ENCODE measurements at places on chromosomes 11 and 22. TPM values are rescaled to one million over a fixed set of nuclear protein-coding genes. Genes with fewer than 3 reads are reported as not detected.

GRCh38 chr11:132814410-132814809 is 717.9 kb downstream of the OPCML start:
- no peak for DNase-seq

GRCh38 chr11:2428322-2428795 is 16.0 kb downstream of the TRPM5 start:
- peak; percentile 82 for DNase-seq

DNA sequence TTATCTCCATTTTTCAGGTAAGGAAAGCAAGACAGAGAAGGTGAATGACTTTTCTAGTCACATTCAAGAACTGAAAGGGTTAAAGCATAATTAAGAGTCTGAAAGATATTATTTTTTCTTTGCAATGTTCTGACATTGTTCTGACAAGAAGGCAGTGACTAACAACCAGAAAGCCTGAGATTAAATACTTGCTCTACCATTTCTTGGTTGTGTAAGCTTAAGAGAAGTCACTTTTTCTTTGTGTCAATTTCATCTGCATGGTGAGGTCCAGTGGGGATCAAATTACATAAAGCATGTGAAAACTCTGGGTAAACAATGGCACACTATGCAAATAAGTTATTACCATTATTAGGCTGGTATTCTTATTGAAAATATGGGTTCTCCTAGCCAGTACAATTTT is 73.7 kb downstream of the PHF21A start:
- DNase-seq, result no peak

GRCh38 chr11:33701302-33702230 is 940 bp upstream of the C11orf91 start:
- no peak for DNase-seq

- DNase-seq, result no peak
Observed at GRCh38 chr22:38955926-38956325, 1.5 kb upstream of the APOBEC3A start.

- DNase-seq, result no peak
Observed at GRCh38 chr22:40889116-40889515, 27.2 kb upstream of the DNAJB7 start.

DNA sequence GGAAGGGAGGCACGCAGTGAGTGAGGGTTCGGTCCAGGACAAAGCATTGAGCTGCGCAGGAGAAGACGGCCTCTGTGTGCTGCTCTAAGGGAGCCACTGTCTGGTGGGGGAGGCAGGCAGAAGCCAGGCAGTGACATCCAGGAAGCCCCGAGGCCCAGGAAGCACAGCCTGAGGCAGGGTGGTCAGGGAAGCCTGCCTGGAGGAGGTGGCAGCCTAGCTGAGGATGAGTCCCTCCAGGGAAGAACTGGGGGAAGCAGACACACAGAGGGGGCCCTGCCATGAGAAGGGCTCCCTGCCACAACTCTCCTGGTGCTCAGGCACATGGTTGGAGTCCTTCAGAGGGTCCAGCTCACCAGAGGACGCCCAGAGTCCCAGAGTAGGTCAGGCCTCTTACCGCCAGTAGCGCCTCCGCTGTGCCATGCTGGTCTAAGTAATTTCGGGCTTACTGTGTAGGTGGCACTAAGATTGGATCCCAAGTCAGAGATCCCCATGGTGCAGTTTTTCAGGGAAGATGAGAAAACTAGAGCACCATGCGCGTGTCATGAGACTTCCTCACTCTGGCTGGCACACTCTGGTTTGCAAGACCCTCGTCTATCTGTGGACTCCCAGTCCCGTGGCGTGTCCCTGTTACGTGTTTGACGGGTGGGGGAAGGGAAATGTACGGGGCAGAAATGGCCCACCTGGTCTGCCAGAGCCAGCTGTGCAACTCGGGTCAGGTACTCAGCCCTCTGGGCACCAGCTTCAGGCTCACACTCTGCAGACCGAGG is 887.2 kb downstream of the BRD1 start:
- DNase-seq, result no peak

DNA sequence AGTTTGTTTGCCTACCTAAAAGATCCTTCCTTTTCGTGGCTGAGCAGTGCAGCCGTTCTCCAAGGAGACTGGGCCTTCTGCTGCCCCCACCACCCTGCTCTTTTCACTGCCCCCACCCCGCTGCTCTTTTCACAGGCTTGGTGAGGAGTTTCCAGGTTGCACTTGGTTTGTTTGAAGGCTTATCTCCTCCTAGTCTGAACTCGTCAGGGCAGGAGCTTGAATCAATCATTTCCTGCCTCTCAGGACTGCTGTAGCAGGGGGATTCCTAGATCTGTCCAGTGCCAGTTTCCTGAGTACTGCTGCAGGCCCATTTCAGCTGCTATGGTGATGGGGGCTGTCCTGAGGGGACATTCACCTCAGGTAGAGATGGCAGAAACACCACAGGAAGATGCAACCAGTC is 10.0 kb downstream of the MED15 start:
- no peak for DNase-seq

GRCh38 chr11:75563978-75564552 is 2.0 kb downstream of the SERPINH1 start:
- DNase-seq, result no peak

DNA sequence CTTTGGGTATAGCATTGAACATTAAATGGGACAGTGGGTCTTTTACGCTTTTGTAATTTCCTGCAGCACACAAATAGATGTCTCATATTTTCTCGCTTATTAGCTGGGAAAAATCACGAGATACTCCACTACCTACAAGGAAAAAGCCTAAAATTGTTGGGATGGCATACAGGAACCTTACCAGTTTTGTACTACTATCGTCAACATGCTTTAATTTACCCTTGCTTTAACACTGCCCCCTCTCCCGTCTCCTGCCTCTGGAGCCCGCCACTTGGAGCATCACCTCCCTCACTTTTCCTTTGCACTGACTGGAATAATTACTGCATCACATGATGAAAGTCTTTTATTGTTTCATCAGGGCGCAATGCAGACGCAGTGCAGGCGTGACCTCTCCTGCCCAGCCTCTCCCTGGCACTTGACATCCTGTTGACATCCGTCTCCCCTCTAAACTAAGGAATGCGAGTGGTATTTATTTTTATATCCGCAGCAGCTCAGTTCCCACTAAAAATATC is 1.0 kb upstream of the FNBP4 start:
- DNase-seq, result peak; percentile 45

DNA sequence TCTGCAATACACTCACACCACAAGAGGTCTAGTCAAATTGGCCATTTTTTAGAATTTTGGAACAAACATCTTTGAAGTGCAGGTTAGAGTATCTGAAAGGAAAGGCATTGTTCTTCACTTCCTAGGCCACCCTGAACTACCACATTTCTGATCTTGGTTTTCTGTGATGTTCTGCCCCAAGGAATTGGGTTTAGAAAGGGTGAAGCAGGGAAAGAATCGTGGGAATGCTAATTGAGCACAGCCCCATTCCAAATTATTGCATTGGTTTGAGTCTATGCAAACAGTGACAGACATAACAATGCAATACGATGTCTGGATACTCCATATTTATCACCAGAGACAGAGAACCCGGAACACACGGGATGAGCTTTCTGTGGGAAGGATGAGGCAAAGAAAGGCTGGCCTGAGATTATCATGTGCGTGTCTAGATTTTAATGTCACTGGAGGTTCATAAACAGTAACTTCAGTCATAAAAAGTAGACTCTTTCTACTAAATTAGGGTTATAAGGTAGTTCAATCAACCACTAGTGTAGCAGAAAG is 195.3 kb upstream of the BLID start:
- no peak for DNase-seq

DNA sequence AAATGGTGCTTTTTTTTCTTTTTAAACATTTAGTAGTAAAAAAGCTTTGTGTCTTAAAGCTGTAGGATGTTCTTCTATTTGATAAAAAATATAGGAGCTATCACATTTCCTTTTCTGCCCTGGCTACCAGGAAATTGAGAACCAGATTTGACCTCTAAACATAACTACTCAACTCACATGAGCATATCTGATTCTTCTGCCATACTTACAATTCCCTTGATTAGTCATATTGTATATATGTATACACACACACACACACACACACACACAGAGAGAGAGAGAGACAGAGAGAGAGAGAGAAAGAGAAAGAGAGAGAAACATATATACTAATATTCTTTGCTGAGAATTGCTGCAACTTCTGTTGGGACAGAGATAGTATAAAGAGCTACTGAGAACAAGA is 23.0 kb upstream of the GDPD4 start:
- DNase-seq, result no peak

- no peak for DNase-seq
Observed at GRCh38 chr11:87861030-87861429, 314.2 kb downstream of the RAB38 start.

DNA sequence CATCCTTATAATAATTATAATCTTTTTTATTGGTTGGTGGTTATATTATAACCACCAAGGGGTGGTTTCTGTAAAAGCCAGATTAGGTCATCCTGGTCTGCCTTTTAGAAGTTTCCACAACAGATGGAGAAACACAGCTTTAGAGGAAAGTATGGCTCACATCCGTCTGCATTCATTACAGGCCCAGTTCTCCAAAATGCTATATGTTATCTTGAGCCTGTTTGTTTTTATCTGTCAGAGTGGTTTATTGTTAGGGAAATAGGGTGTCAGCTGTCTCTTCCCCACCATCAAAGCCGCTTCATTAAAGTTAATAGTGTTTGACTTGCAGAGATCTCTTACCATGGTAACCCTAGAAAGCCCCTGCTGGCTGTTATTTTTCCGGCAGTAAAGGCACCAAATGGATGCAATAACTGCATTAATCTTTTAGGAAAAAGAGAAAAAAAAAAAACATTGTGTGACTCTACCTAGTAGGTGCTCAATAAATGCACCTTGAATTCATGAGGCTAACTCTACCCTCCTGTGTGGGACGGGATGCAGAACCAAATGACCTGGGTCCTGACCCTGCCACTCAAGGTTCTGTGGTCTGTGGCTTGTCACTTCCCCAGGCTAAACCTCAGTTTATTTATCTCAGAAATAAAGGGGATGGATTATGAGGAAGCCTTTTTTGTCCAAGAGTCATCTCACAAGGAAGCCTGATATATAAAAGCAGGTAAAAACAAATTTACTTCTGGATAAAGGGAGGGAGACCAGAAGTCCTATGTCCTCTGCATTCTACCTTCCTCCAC is 118.3 kb downstream of the WT1 start:
- DNase-seq, result no peak

DNA sequence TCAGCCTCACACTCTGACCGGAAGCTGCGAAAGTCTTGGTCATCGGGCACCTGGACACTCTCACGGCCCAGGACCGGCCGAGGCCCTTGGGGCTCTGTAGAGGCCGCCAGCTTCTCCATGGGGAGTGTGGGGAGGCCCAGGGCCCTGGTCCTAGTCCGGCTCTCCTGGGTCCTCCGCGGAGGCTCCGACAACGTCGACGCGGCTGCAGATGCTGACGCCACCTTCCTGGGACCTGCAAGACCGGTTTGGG is 12.9 kb downstream of the STARD10 start:
- no peak for DNase-seq

DNA sequence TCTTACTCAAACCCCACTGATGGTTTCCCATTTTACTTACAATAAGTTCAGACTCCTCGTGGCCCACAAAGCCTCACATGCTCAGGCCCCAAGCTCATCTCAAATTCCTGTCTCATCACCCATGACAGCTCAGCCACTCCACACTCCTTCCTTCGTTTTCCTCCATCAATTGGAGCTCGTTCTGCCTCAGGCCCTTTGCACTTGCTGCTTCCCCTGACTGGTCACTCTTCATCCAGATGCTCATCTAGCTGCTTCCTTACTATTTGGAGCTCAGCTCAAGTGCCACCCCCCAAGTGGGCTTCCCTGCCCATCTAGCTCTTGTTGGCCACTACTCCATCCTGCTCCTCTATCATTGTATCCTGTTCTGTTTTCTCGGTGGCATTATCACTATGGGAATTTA is 46.8 kb upstream of the LRRC32 start:
- DNase-seq, result no peak

DNA sequence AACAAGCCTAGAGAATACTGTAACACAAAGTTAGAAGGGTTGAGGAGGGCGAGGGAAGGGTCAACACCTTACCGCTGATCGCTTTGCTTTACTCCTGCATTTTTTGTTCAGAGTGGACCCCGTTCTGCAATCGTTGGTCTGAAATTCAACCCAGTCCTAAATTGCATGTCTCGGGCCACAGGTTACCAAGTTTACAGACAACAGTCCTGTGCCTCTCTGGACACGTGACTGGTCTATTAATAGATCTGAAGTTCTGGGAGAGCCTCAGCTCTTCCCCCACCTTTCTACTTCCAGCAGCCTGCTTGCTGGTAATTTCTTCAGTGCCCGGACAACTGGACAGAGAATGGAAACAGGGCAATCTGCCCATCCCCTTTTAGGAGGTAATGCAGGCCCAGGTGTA is 74.2 kb downstream of the STIM1 start:
- no peak for DNase-seq

GRCh38 chr22:19419464-19420178 is 11.9 kb downstream of the HIRA start:
- DNase-seq, result peak; percentile 69

DNA sequence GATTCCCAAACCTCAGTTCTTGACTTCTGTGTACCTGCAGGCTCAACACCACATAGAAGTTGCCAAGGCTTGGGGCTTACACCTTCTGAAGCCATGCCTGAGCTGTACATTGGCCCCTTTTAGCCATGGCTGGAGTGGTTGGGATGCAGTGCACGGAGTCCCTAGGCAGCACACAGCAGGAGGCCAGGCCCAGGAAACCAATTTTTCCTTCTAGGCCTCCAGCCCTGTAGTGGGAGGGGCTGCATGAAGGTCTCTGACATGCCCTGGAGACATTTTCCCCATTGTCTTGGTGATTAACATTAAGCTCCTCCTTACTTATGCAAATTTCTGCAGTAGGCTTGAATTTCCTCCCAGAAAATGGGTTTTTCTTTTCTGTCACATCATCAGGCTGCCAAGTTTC is 94.6 kb downstream of the DEPDC5 start:
- DNase-seq, result no peak

DNA sequence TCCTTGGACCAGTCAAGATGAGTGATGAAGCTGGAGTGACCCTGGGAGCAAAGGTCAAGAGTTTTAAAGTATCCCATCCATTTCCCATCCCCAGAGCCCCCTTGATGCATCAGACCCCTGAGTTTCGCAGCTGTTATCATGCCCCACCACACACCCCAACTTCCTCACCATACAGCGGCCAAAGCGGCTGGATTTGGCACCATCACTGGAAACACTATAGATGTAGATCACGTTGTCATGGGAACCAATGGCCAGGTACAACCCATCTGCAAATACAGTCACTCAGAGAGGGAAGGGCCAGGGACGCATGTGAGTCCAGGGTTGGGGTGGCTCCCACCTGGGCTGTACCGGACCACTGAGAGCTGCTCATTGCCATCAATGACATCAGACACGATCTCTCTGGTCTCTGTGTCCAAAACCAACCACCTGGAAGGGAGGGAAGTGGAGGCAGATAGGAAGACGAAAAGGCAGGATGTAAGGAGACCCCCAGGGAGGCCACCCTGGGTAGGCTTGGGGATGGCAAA is 2.2 kb upstream of the MTA2 start:
- no peak for DNase-seq

Gene MACROD1
- 38.7 TPM for total RNA-seq

Gene XKR3
- total RNA-seq, result not detected

Gene RCN1
- total RNA-seq, result 26.2 TPM

Gene MOGAT2
- not detected for total RNA-seq

Gene MYBPC3
- not detected for total RNA-seq

Gene ALDH3B1
- 0.11 TPM for total RNA-seq

Gene INPP5J
- 0.29 TPM for total RNA-seq
